ENCODE measurements at places on chromosomes 2 and 18.

GRCh38 chr2:127039387-127040031, 67.4 kb downstream of the BIN1 start:
- DNase-seq: no peak

DNA sequence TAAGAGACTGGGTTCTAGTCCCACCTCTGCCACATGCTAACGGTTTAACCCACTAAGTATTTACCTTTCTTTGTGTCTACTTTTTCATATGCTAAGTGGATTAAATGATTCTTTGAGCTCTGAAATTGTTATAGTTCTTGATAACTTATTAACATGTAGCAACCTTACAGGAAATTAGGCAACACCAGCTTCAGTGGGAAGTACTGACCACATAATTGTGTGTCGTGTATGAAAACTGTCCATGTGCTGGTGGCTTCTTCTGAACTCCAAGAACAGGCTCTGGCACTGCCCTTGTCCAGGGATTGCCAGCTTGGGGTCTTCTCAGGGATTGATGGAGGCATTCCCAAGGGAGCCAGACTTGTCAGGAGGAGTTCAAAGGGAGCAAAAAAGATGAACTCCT, 427.7 kb downstream of the TGIF1 start:
- DNase-seq: no peak

DNA sequence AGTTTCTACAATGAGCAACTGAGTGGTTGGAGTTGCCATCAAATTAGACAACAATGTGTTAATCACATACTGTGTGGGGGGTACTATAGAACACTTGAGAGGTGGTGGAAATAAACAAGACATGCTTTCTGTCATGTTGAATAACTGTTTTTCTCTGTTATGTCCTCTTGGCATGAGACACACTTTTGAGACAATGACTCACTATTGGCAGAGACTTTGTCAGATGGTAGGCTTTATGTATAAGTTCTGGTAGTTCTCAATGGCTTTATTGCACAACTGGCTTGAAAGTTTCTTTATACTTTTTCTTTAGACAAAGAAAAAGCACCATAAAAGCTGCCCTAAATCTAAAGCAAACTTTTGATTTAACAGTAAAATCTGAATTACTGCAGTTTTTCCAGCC, 578.7 kb downstream of the ADCYAP1 start:
- DNase-seq: no peak

- DNase-seq: no peak
Observed at GRCh38 chr2:42224422-42225067, 55.4 kb downstream of the EML4 start.

GRCh38 chr2:23532391-23533337, 147.7 kb downstream of the KLHL29 start:
- no peak for DNase-seq

- DNase-seq: no peak
Observed at GRCh38 chr2:238125127-238125885, 13.2 kb upstream of the KLHL30 start.

- DNase-seq: no peak
Observed at GRCh38 chr2:17649026-17649425, 104.6 kb downstream of the SMC6 start.

- peak; percentile 77 for DNase-seq
Observed at GRCh38 chr2:20490300-20491181, 43.7 kb downstream of the RHOB start.

- DNase-seq: no peak
Observed at GRCh38 chr2:164655750-164656149, 34.5 kb upstream of the GRB14 start.

DNA sequence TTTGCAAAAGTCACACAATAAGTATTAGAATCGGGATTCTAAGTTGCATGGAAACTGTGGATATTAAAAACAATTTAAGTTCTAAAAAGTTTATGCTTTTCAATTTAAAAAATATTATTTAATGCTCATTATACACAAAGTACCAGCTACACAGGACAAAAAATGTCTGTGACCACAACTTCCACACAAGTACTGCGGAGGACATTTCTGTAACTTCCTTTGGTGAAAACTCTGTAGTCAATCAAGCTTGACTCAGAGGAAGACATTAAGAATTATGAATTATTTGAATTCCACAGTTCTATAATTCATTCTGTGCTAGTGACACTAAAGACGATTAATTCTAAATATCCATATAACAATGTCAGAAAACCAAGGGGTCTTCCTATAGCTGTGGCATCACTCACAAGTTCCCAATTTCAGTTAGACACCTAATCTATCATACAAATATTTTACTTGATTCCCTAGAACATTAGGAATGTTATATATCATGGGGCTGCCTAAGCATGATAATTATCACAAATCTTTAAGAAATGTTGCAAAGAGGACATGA, 120.5 kb downstream of the AFF3 start:
- no peak for DNase-seq

DNA sequence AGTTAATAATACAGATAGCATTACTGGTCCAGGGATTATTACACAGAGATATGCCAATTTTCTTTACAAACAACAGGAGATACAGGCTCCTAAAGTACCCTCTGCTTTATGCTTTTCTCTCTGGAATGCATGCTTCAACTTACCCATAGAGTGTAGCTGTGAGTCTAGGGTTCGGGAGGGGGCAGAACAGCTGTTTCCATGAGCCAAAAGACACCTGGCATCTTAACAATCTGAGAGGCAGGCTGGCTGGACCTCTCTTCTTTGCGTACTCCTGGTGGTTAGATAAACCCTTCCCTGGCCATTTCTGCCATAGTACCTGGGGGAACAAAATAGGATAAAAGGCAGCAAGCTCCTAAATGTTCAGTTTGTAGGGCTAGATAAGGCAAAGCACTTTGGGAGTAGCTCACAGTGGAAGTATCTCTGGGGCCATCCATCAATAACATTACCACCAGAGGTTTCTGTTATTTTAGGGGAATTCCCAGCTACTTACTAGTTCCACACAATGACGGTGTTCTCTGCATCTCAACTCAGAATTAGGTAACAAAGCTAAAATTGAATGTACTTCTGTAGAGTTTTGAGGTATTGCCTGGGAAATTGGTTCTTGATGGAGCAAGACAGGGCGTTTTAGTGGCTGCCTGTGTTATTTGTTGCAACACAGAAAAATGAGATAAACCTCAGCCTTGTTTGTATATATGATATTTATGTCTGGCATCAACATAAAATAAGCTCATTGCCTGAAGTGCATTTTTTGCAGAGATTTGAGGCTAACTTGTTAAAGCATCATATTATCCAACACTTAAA, 6.2 kb upstream of the CCDC85A start:
- no peak for DNase-seq

DNA sequence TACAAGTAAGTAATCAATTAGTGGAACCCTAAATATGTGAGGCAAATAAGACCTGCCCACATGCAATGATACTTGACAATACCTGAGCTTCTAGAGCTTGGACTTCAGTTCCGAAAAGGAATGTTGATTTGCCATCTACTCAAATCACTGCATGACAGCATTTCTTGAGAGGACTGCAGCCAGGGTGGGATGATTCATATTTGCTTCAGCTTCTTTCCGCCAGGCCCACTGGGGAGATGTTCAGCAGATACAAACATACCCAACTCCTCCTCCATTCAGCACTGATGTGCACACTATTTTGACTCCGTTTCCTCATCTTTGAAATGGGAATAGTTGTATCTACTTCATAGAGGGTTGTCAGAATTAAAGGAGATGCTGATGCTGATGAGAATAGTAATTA, 28.8 kb upstream of the TMEM177 start:
- no peak for DNase-seq

DNA sequence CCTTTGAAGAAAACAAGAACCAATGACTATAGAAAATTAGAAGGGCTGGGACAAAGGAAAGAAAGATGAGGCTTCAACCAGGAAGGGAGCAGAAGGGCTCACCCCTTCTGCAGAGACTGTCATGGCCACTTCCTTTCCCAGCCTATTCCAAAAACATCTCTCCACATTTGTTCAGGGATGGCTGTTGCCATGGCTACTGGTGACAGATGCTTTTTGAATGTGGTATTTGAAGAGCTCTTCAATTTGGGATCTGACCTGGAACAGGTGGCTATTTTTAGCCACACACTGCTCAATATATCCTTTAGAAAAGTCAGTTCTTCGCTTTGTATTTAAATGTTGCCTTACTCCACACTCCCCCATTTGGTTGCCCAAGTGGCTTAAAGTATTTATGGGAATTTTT, 64.1 kb upstream of the LCLAT1 start:
- DNase-seq: no peak

GRCh38 chr2:134412639-134412999, 158.7 kb downstream of the MGAT5 start:
- DNase-seq: no peak

DNA sequence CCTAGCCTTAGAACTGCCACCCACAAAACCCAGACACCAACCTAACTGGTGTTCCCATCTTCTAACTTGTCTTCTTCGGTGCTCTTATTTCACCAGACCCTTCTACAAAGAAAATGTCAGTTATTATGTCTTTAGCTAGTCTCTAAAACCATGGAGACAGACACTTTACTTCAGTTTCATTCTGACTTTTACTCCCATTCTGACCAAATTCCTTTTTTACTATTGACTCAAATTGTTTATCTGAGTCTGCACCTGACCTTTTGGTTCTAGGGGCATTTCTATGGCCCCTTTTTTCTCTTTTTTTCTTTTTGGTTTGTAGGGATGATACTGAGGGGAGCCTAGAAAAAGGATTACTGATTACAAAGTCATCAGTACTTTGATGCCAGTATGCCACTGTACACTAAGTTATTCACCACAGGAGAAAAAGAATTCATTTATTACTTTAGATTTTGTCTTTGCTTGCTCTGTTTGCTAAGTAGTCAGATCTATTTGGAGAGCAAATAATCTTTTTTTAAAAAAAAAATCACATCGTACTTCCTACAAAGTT, 6.8 kb upstream of the SLC1A4 start:
- DNase-seq: no peak

DNA sequence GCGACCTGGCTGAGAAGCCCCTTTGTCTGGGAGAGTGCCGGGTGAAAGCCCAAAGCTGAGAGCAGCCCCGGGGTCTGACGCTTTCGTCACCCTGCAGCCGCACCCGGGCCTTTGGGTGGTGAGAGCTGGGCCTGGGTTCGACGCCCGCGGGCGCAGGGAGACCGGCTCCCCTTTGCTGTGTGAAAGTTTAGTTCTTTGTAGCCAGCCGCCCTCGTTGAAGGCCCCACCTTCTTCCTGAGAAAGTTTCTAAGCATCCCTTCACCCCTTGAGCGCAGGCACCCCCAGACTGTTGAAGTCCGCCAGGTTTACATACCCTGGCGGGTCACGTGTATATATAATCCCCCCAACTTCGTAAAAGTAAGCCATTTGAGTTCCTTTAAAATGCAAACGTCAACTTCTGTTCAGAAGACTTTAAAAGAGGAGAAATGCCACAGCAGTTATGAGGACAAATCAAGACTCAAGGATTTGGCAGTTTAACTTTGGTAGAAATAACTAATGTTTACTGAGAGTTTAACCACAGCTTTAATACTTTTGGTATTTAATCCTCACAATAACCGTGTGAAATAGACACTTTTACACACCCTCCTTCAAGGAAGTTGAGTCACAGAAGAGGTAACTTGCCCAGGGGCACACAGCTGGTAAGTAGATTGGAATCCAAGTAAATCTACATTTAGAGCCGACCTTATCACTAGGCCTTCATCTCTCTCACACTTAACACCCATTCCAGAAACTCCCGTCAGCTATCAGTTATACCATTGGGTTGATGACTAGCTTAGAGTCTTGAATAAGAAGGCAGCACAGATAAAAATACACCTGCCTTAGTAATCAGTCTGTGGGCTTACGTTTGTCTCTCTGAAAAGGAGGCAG, 1.1 kb upstream of the MBOAT2 start:
- DNase-seq: no peak

DNA sequence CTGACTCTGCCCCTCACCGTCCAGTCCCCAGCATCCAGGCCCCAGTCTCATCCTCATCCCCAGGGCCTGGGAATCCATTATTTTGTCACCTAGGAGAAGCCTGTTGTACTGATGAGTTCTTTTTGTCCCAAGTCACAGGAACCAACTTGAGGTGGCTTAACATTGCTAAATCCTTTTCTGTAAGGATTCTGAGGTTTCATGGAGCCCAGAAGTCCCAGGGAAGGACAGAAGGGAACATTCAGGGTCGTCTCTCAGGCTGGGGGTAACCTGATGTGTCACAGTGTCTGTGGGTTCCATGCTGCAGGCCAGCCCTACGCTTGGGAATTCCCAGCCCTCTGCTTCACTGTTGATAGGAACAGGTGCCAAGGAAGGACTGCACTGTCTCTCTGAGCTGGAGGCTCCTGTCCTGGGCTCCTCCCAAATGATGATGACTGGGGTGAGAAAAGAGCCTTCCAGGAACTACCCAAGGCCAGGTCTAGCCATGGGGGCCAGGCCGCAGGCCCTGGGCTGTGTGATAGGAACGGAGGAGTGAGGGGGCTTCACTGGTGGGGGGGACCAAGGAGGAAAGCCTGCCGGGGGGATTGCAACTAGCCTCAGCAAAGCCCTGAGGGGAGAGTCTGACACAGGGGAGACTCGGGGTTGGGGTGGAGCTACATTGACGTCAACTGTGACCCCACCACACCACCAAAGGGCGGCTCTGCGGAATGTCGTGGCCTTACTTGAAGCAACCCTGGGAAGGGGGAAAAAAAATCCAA, 145.7 kb downstream of the SMAD7 start:
- no peak for DNase-seq

- DNase-seq: no peak
Observed at GRCh38 chr2:221514305-221515040, 57.6 kb downstream of the EPHA4 start.

- DNase-seq: no peak
Observed at GRCh38 chr2:175571078-175571653, 389.7 kb upstream of the ATP5MC3 start.

DNA sequence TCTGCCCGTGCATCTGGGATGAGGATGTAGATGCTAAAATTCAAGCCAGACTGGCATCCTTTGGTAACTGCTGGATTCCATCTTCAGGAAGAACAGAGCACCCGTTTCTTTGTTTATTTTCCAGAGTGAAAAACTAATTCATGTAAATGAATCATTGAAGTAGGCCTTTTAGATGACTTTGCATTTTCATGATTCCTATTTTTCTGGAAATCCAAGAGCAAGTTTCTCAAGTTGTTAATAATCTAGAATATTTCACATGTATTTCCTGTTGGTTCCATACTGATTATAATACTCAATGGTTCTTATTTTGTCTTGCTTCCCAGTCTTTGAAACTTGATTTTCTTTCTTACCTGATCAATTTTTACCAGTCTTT, 328.4 kb downstream of the LPIN1 start:
- no peak for DNase-seq

- DNase-seq: no peak
Observed at GRCh38 chr2:120552079-120552478, 183.6 kb upstream of the GLI2 start.

GRCh38 chr2:59171019-59171418, 929.9 kb upstream of the FANCL start:
- DNase-seq: no peak

DNA sequence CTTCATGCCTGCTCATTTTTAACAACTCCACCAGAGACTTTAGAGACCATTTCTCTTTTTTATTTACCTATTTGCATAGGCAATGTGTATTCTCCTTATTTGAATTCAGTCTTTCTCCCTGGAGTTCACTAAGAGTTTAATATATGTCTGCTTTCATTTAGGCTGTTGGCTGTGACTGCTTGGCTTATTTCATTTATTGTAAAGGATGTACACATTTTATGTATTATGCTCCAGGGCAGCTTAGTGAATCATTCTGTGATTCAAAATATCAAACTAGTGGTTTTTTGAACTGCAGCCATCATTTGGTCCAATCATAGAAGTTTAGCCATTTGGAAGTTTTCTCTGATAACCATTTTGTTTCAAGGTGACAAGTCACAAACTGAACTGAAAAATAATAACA, 229.6 kb downstream of the LPIN1 start:
- no peak for DNase-seq
